ENCODE measurements at places on chromosomes 13 and 19.

DNA sequence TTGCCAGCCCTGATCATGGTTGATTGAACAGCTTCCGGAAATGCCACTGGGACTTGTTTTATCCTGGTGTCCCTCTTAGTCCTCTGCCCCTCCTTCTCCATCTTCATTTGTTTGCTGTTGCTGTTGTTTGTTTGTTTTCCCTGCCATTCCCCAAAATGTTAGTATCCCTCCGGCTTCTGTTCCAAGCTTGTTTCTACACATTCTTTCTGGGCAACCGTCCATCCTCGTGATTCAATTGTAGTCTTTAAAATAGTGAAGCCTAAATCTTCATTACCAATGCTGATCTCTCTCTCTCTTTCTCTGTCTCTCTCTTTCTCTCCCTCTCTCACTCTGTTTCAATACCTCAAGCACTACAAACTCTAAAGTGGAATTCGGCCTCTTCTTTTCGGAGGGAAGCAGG, 649.3 kb upstream of the ARGLU1 start:
- no peaks in the 10 kb centered on the region for H3K4me1 ChIP-seq
- H3K27me3 ChIP-seq = no peaks in the 10 kb centered on the region
- H3K36me3 ChIP-seq = no peaks in the 10 kb centered on the region

GRCh38 chr19:32866061-32866460, 3.5 kb downstream of the SLC7A9 start:
- DNase-seq = no peak

GRCh38 chr19:43664018-43664417, 6.0 kb downstream of the PLAUR start:
- DNase-seq = no peak
- H3K27me3 ChIP-seq = no peaks in the 10 kb centered on the region
- H3K4me1 ChIP-seq = peaks cover 10% of the 10 kb centered on the region
- peaks cover 68% of the 10 kb centered on the region for H3K36me3 ChIP-seq

DNA sequence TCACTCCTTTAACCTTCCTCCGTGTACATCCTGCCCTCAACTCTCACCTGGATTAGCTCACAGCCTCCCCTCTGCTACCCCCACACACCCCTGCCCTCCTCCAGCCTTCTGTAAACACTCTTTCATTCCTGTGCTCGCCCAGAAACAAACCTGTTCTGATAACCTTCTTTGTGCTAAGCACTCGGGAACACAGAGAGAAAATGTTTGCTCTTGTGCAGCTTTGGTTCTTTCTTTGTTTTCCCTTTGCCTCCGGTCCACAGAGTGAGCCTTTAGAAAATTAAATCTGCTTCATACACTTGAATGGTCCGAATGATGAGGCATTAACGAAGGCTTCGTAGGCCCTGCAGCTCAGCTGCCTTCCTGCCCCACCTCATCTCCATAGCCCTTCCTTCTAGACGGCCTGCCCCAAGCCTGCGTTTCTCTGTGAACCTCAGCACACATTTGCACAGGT, 6.6 kb upstream of the ZDHHC20 start:
- H3K4me3 ChIP-seq = no peak overlapping the region
- no peaks in the 10 kb centered on the region for H3K36me3 ChIP-seq
- H3K27me3 ChIP-seq = no peaks in the 10 kb centered on the region
- DNase-seq = no peak

GRCh38 chr13:44905556-44905955, 83.7 kb downstream of the NUFIP1 start:
- no peaks in the 10 kb centered on the region for H3K27me3 ChIP-seq
- H3K36me3 ChIP-seq = no peaks in the 10 kb centered on the region
- H3K4me1 ChIP-seq = peaks cover 7% of the 10 kb centered on the region
- H3K27ac ChIP-seq = no peak overlapping the region
- no peak overlapping the region for H3K4me3 ChIP-seq

GRCh38 chr13:94674609-94675348, 37.6 kb downstream of the SOX21 start:
- peak; percentile 69 for DNase-seq
- no peak overlapping the region for H3K27ac ChIP-seq
- H3K27me3 ChIP-seq = no peaks in the 10 kb centered on the region
- H3K4me3 ChIP-seq = no peak overlapping the region

GRCh38 chr19:45125975-45126493, 33.1 kb downstream of the PPP1R37 start:
- peaks cover 6% of the 10 kb centered on the region for H3K36me3 ChIP-seq
- H3K4me3 ChIP-seq = no peak overlapping the region
- H3K27ac ChIP-seq = no peak overlapping the region
- no peaks in the 10 kb centered on the region for H3K27me3 ChIP-seq
- DNase-seq = peak; percentile 73

Measured in MCF 10A (cell line).